Bladder microvascular endothelial cell (primary cell): ENCODE measurements at places on chromosomes 3 and 15. TPM values are rescaled to one million over a fixed set of nuclear protein-coding genes. Genes with fewer than 3 reads are reported as not detected.

Gene CFAP20DC
- total RNA-seq = 0.81 and 0.82 TPM in 2 replicates

Gene CRYBG3
- total RNA-seq = 21.9 and 40.4 TPM in 2 replicates

Gene OCA2
- not detected in 2 replicates for total RNA-seq

Gene PSTPIP1
- 0.13 TPM in 1 of 2 replicates, not detected in the other for total RNA-seq

Gene NUSAP1
- total RNA-seq = 56.8 and 69.5 TPM in 2 replicates

Gene SYNPR
- total RNA-seq = not detected in 2 replicates

Gene MYRIP
- total RNA-seq = 11.6 and 16.4 TPM in 2 replicates

Gene FGF7
- not detected in 2 replicates for total RNA-seq

Gene GATA2
- 10.4 and 12.6 TPM in 2 replicates for total RNA-seq

Gene VWA5B2
- total RNA-seq = 0.13 TPM in 1 of 2 replicates, not detected in the other

Gene SLC22A13
- total RNA-seq = 0.16 and 0.76 TPM in 2 replicates

Gene ATP13A5
- not detected in 2 replicates for total RNA-seq

Gene GABRR3
- total RNA-seq = not detected in 2 replicates

Gene TNFAIP8L3
- 9.7 and 46.1 TPM in 2 replicates for total RNA-seq

Gene ZNF774
- total RNA-seq = 0.97 and 2.3 TPM in 2 replicates

Gene CLRN1
- not detected in 2 replicates for total RNA-seq

Gene ACKR2
- 0.16 and 6.9 TPM in 2 replicates for total RNA-seq

Gene CCR1
- total RNA-seq = not detected in 2 replicates

Gene FOXL2NB
- not detected in 2 replicates for total RNA-seq

Gene NDUFB4
- 16.4 and 32.7 TPM in 2 replicates for total RNA-seq

Gene INKA1
- total RNA-seq = 15.4 and 38.2 TPM in 2 replicates

Gene NR2F2
- total RNA-seq = 5.8 and 23.0 TPM in 2 replicates

Gene EFCAB12
- total RNA-seq = 0.06 TPM in 1 of 2 replicates, not detected in the other

Gene SPESP1
- 1.1 and 2.8 TPM in 2 replicates for total RNA-seq

Gene FETUB
- not detected in 2 replicates for total RNA-seq

Gene SPTSSB
- not detected in 2 replicates for total RNA-seq

Gene GOLGA8J
- total RNA-seq = 0.13 TPM in 1 of 2 replicates, not detected in the other

Gene ATP8B4
- 2.8 TPM in 1 of 2 replicates, not detected in the other for total RNA-seq

Gene NPAP1
- total RNA-seq = not detected in 2 replicates

Gene IGDCC3
- not detected in 2 replicates for total RNA-seq

Gene CELF6
- total RNA-seq = 0.06 TPM in 1 of 2 replicates, not detected in the other

Gene SCN11A
- under 0.01 and 0.06 TPM in 2 replicates for total RNA-seq

Gene LSMEM2
- not detected in 2 replicates for total RNA-seq

Gene TMEM158
- under 0.01 and 0.44 TPM in 2 replicates for total RNA-seq

Gene CTDSPL
- total RNA-seq = 15.4 and 128 TPM in 2 replicates

Gene PLCH1
- total RNA-seq = not detected in 2 replicates

Gene EBLN2
- 3.7 and 9.6 TPM in 2 replicates for total RNA-seq

Gene CAMKV
- not detected in 2 replicates for total RNA-seq

Gene MASP1
- total RNA-seq = 0.19 and 1.6 TPM in 2 replicates

Gene GPR149
- not detected in 2 replicates for total RNA-seq

Gene TTLL13
- 0.06 TPM in 1 of 2 replicates, not detected in the other for total RNA-seq

Gene PDZRN3
- 0.19 TPM in 1 of 2 replicates, not detected in the other for total RNA-seq

Gene TM4SF18
- 248 and 498 TPM in 2 replicates for total RNA-seq

Gene HIGD2B
- total RNA-seq = 0.16 TPM in 1 of 2 replicates, not detected in the other

Gene SPRED1
- 8.1 and 23.5 TPM in 2 replicates for total RNA-seq

Gene CEP19
- 2.1 and 5.2 TPM in 2 replicates for total RNA-seq

Gene PCSK6
- total RNA-seq = 0.49 and 31.7 TPM in 2 replicates

Gene ARIH1
- 13.8 and 112 TPM in 2 replicates for total RNA-seq

Gene FOXB1
- total RNA-seq = not detected in 2 replicates

Gene CAMK2N2
- total RNA-seq = 0.13 TPM in 1 of 2 replicates, not detected in the other

Gene ANKUB1
- total RNA-seq = not detected in 2 replicates

Gene PRR20G
- total RNA-seq = not detected in 2 replicates
